ENCODE measurements at places on chromosomes 2 and 18.

- DNase-seq, result no peak
These were observed 68.5 kb downstream of the NRP2 start for GRCh38 chr2:205750797-205751196.

DNA sequence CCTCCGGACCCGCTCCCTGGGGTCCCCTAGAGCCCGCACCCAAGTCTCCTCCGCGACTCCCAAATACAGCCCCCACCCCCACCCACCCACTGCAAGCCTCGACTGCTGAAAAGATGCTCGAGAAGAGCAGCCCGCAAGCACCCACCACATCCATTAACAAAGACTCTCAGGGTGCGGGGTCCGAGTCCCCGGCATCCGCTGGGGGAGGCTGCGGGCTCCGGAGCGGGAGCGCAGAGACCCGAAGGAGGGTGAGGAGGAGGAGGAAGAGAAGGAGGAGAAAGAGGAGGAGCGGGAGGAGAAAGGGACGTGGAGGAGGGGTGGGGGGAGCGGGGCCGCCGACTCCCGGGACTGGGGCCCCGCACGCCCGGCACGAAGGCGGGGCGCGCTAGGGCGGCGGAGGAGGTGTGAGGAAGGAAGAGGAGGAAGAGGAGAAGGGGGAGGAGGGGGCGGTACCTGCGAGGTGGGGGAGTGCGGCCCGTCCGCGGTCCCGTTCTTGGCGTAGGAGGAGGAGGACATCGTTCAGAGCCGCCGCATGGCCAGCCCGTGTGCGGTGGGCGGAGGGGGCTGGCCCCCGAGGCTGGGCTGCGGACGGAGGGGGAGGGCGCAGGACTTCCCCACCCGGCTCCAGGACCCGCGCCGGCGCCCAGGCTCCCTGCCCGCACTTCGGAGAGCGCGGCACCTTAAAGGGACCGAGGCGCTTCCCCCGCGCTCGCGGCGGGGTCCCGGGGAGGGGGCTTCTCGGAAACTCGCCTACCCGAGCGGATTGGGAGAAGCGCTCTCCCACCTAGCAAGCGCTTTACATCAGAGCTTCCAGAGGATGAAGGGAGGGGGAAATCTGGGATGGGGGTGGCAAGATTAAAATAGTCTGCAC, at the start of gene CACNB4:
TSS of gene CACNB4 (minus strand) at position 549 of the 871 bp plus-strand sequence.
- peak; percentile 64 for DNase-seq

- DNase-seq, result no peak
These were observed 210.5 kb upstream of the HDAC4 start for GRCh38 chr2:239611222-239611795.

GRCh38 chr2:221464971-221465370, 107.1 kb downstream of the EPHA4 start:
- no peak for DNase-seq

GRCh38 chr2:176111309-176111663, 4.2 kb downstream of the HOXD11 start:
- DNase-seq, result peak; percentile 61

DNA sequence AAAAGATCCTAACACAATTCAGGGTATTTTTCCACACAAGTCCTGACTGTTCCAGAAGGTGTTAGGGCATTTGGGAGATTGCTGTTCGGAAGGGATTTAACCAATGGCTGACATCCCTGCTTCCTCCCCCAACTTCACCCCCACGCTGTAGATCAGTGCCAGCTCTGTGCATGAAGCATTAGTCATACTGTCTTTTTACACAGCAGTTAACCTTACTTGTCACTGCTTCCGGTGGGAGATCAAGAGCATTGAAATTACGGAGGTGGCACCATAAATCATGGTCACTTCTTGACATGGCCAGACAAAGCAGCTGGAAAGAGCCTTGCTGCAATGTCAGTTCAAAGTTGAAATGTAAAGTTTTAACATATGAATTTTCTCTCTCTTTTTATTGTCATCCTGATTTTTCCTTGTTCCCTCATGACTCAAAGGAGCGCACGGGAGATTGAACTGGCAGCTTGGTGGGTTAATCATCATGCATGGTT, 70.2 kb downstream of the HRH4 start:
- DNase-seq, result no peak

DNA sequence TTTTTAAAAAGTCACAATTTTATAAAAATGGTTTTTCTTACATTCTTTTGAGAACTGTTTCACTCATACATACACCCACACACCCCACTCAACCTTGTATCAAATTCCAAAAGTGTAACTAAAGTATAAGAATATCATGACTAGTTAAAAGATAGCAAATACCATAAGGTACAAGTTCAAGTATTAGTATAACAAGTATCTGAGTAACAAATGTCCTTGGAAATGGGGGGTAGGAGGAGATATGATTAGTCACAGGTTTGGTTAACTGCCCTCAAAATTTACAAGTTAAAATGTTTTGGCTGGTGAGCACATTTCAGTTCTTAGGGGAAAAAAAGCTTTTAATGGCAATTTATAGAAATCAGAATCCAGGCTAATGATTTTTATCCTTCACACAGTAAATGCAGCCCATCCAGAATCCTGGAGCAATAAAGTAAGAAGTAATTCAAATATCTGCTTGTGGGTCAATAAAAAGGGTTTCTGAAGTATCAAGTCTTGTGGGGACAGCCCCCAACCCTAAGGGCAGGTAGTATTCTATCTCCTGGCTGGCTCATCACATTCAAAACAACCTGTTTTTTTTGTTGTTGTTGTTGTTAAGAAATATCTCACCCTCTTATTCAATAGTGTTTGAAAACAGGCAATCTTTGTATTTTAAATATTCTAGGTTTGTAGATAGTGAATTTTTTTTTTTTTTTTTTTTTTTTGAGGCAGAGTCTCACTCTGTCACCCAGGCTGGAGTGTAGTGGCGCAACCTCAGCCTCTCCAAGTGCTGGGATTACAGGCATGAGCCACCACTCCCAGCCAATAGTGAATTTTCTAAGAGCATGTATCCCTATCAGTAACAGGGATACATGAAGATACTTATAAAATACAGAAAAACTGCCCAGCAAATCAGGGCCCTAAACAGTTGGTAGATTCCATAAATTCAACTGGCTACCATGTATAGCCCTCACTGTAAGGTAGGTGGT, 14.5 kb downstream of the IAH1 start:
- no peak for DNase-seq

GRCh38 chr2:227415538-227416424, 28.0 kb upstream of the SCYGR1 start:
- peak; percentile 22 for DNase-seq

GRCh38 chr2:54212456-54212855, 43.6 kb downstream of the TSPYL6 start:
- no peak for DNase-seq

DNA sequence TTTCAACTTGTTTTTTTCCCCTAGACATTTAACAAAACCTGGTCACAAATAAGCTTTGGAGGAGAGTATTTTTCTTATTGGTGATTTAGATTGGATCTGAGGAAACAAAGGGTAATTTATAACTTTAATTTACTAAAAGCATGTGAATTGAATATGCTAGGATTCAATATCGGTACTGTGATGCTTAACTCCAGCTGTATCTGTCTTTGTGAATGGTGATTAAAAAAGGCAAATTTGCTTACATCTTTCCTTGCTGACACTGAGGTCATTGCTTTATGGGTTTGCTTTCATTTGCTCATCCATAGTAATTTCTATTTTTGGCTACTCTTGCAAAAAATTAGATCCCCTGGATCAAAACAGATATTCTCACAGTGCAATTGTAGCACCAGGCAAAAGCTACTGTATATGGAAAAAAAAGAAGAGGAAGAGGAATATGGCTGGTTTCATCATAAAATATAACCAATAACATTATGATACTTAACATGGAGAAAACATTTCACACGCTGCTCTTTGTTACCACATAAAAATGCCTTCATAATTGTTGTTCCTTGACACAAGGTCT, 832.0 kb upstream of the ZEB2 start:
- no peak for DNase-seq

DNA sequence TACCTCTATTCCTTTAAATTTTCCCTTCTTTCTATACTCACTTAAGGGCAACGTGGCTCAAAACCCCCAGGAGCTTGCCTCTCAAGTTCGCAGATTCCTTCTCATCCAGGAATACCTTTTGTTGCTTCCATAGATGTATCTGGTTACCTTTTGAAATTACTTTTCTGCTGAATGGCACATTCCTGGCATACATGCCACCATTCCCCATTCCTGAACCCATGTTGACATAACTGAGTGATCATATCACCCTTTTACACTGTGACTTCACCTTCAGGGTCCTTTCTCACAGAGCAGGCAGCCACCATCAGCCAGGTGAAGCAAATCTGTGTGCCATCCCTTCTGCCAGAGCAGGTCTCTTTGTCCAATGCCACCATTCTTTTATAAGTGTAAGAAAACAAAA, 615.8 kb downstream of the ARHGAP15 start:
- DNase-seq, result peak; percentile 25

- DNase-seq, result no peak
These were observed 8.6 kb upstream of the L3MBTL4 start for GRCh38 chr18:6423289-6423688.

- no peak for DNase-seq
These were observed 73.6 kb downstream of the COPS8 start for GRCh38 chr2:237159006-237159911.

GRCh38 chr2:206970589-206971360, 31.5 kb downstream of the CPO start:
- no peak for DNase-seq

DNA sequence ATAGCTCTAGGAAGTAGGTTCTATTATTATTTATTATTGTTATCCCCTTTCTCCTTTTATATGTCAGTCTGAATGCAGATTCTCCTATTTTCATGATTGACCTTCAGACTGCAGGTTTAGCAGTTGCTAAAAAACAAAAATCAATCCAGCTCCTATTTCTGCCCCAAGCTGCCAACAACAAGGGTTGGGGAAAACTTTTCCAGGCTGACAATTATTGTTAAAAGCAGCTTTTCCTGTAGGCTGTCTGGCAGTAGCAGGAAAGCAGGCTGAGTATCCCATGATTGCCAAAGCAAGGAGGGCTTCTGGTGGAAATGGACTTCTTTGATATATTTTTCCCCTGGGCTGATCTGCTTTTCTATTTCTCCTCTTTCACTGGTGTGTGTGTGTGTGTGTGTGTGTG, 78.0 kb upstream of the CTLA4 start:
- DNase-seq, result no peak

GRCh38 chr2:144625226-144625625, 105.3 kb upstream of the ZEB2 start:
- no peak for DNase-seq

- peak; percentile 69 for DNase-seq
These were observed at the start of gene SPIRE1 for GRCh38 chr18:12657684-12658425. TSS of gene SPIRE1 (minus strand) at chr18:12658107. CDS start at chr18:12657866, 241 bp downstream.

- DNase-seq, result no peak
These were observed 138.3 kb upstream of the TTC39C start for GRCh38 chr18:23875966-23876895.

DNA sequence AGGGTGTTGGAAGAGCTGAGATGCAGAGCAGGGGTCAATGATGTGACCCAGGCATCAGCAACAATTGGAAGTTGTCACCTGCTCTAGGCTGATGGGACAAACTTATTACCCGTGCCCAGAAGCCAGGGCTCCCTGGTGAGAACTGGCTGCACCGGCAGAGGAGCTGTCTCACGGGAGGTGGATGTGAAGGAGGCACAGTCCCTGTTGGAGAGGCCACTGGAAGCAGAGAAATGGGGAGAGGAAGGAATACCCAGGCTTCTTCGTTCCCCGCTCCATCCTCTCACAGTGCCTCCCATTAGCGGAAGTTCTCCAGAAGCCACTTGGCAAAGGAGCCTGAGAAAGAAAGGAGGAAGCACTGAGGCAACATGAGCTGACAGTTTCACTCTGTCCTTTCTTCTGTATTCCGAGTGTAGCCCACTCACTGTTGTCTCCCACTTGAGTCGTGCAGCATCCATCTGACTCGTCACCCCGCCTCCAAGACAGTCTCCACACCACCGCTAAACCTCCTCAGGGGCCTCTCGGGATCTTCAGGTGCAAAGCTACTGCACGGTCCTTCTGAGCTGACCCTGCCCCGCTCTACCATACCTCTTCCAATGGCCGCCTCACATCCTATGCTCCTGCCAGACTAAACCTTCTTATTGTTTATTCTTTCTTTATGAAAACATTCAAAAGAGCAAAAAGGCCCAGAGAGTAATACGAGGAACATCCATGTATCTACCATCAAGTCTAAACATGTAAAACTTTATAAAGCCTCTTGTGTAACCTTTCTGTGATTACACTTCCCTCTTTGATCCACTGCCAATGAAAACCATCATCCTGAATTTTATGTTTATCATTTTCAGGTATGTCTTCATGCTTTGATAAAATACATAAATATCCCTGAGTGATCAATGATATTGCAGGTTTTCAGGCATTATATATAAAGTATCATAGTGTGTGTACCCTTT, 19.1 kb upstream of the AFTPH start:
- DNase-seq, result no peak

DNA sequence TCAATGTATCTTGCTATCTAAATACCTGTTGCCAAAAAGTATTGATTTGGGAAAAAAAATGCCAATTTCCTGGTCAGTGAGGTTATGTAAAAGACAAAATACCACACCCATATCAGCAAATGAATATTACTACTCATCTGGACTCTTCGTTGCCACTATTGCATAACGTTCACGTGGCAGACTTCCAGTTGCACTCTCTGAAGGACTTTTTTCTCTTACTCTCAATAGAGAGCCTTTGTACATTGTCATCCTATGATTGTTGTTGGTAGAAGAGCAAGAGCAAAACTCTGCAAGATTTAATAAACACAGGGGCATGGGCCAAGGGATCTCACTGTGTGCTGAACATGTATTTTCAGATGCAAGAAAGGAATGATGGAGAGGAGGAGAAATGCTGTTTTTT, 689.8 kb downstream of the MBD2 start:
- no peak for DNase-seq

GRCh38 chr2:10140841-10141610, 18.5 kb downstream of the RRM2 start:
- DNase-seq, result no peak

GRCh38 chr2:241844831-241845578, 13.7 kb downstream of the PDCD1 start:
- no peak for DNase-seq

DNA sequence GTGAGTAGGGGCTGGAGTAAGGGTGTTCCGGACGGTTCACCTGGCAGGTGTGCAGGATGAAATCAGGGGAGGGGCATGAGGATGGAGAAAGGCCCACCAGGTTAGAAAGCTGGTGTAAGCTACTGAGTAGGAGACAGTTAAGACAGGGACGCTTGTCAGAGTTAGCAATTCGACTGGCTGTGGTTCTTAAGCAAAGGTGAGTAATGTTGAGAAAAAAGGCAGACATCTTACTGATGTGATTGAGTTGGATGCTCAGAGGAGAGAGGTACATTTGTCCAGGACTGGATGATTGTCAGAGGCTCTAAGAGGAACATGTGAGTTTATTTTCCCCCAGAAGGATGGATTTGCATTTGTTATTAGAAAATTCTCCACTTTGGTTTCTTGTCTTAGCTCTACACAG, 90.5 kb upstream of the MGAT5 start:
- no peak for DNase-seq

DNA sequence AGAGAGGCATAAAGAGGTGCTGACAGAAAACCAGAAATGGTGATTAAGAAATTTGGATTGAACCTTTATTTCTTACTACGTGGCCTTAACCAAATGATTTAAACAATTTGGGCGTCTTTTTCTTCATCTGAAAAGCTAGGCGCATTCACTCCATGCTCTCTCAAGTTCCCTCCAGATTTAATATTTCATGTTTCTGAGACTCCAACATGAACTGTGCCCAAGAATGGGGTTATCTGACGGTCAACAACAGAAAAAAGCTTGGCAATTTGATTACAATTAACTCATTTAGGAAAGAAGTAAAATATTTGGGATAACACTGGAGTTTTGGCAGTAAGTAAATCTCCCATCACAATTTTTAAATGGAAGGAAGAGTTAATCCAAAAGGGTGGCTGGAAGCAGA, 345.4 kb downstream of the ARHGAP15 start:
- DNase-seq, result no peak

GRCh38 chr2:143934626-143935481, 585.1 kb downstream of the ZEB2 start:
- no peak for DNase-seq
